ENCODE measurements at places on chromosomes 13 and 19. TPM values are rescaled to one million over a fixed set of nuclear protein-coding genes. Genes with fewer than 3 reads are reported as not detected.

- no peak for DNase-seq
These were observed 20.3 kb downstream of the RFX1 start for GRCh38 chr19:13985771-13986347.

DNA sequence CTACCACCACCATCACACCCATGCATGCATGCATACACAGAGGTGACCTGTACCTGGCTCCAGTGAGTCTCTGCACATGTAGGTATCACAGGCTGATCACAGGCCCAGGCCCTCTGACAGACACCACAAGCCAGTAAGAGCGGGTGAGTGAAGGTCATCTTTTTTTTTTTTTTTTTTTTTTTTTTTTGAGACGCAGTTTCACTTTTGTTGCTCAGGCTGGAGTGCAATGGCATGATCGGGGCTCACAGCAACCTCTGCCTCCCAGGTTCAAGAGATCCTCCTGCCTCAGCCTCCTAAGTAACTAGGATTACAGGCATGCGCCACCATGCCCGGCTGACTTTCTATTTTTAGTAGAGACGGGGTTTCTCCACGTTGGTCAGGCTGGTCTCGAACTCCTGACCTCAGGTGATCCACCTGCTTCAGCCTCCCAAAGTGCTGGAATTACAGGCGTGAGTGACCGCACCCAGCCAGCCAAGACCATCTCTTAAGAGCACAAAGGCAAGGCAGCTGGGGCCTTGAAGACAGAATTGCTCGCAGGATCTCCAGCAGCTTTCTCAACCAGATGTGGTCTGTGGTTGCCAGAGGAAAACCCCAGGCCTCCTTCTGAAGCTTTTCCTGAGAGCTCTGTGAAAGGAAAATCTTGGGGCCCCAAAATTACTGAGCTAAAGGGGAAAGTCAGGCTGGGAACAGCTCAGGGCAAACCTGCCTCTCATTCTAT is 3.2 kb upstream of the NKG7 start:
- DNase-seq, result no peak

DNA sequence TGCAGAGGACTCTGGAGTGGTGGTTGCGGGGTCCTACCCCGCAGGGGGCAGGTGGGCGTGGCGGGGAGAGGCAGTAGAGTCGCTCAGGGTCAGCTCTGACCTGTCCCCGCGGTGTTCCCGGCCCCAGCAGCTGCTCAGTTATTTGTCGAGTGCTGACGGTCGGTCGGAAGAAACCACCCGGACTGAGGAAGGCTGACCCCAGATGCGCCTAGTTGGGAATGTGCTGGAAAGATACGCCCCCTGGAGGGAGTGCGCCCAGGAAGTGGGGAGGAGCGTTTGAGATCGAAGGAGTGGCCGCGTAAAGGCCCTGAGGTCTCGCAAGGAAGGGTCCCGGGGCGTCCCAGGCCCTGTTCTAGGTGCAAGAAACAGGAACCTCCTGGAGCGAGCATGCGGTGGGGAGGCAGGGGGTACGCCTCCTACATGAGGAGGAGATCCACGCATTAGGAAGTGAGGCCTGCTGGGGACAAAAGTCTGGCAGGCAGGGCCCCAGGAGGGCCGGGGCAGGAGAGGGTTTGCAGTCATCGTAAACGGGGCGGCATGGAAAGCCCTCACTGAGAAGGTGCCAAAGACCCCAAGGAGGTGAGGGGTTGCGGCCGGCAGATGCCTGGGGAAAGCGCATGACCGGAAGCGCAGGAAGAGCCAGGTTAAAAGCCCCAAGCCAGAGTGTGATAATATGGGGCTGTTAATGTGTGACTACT is 9.2 kb downstream of the CCDC8 start:
- DNase-seq, result no peak

GRCh38 chr19:32195706-32196610 is 149.5 kb upstream of the ZNF507 start:
- no peak for DNase-seq

GRCh38 chr19:38537071-38537936 is 80.4 kb downstream of the MAP4K1 start:
- DNase-seq, result no peak

DNA sequence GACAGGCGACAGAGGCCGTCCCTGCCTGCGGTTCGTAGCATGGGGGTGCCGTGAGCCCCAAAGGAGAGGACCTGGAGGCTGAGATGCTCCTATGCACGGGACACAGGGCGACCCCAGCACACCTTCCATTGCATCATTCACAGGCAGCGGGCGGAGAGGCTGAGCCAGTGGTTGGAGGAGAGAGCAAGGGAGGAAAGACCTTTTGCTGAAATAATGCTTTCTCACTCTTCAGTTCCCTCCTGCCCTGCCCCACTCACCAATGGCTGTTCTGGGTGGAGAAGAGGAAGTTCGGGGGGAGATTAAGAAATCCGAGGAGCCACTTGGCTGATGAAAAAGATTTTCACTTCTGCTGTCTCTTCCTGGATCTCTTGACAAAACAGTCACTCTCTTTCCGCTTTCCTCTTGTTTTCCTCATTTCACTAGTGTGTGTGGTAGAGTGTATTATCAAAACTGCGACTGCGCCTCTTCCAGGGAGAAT is at the start of gene NLRP12:
NLRP12 (minus strand) TSS at position 181 of the 478 bp plus-strand sequence; CDS start at position 41, 140 bp downstream.
- no peak for DNase-seq

- peak; percentile 39 for DNase-seq
These were observed 6.4 kb upstream of the LGALS13 start for GRCh38 chr19:39595950-39596349.

- no peak for DNase-seq
These were observed 233.3 kb upstream of the NBEA start for GRCh38 chr13:34708566-34709313.

DNA sequence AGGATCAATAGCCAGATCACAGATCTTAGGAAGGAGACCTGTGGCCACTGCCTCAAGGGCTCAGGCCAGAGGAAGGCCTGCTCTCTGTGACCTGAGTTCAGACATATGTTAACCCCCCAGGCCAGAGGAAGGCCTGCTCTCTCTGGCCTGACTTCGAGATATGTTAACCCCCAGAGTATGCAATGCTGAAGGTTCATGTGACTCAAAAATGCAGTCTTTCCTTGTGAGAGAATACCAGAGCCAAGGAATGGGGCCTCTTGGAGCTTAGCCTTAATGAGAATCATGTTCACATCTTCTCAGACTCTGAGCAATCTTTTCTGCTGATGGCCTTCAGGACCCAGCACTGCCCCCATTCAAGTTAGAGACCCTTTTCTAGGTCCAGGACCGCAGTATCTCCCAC is 36.7 kb downstream of the MBNL2 start:
- peak; percentile 63 for DNase-seq

GRCh38 chr19:17482877-17483604 is 12.7 kb downstream of the SLC27A1 start:
- DNase-seq, result no peak

GRCh38 chr13:33642374-33643065 is 175.4 kb upstream of the RFC3 start:
- DNase-seq, result peak; percentile 34

The TIMM44 gene
- 77.2 TPM for total RNA-seq

The ITGBL1 gene
- total RNA-seq, result 57.1 TPM

The CRB3 gene
- not detected for total RNA-seq

The GARIN5A gene
- total RNA-seq, result 1.3 TPM

The STAP2 gene
- 30.2 TPM for total RNA-seq

The CPAMD8 gene
- 2.6 TPM for total RNA-seq

The LILRB4 gene
- not detected for total RNA-seq

The INSL3 gene
- total RNA-seq, result not detected

The URAD gene
- total RNA-seq, result not detected

The ZNF490 gene
- total RNA-seq, result 4.9 TPM

The MBD3L2 gene
- not detected for total RNA-seq
